GM23338 (cell line): ENCODE measurements at places on chromosomes 4 and X. TPM values are rescaled to one million over a fixed set of nuclear protein-coding genes. Genes with fewer than 3 reads are reported as not detected.
A peak's percentile ranks its signal among the peaks of the same experiment; 100 is the strongest.

DNA sequence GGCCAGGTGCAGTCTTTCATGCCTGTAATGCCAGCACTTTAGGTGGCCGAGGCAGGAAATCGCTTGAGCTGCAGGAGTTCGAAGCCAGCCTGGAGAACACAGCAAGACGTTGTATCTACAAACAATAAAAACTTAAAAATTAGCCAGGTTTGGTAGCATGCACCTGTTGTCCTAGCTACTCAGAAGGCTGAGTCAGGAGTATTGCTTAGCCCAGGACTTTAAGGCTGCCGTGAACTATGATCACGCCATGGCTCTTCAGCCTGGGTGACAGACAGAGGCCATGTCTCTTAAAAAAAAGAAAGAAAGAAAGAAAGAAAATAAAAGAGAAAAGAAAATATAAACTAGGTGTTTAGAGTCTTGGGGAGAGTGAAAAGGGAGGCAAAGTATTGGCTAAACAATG lies 96.4 kb upstream of the PDE5A start:
- no peak overlapping the region for H3K4me3 ChIP-seq
- no peaks in the 10 kb centered on the region for H3K27me3 ChIP-seq
- H3K27ac ChIP-seq, result no peak overlapping the region
- no peak for DNase-seq

- H3K27me3 ChIP-seq, result peaks cover 4% of the 10 kb centered on the region; the same call in 1 of the 2 replicates
- peak; percentile 78 for DNase-seq
- no peak overlapping the region for H3K4me3 ChIP-seq
- no peak overlapping the region for H3K27ac ChIP-seq
- no peaks in the 10 kb centered on the region for H3K36me3 ChIP-seq
Observed at GRCh38 chr4:149183638-149184037, 632.0 kb downstream of the IQCM start.

- H3K4me1 ChIP-seq, result no peaks in the 10 kb centered on the region
- no peak overlapping the region for H3K27ac ChIP-seq
- no peak overlapping the region for H3K4me3 ChIP-seq
- H3K27me3 ChIP-seq, result no peaks in the 10 kb centered on the region
- peak; percentile 4 for DNase-seq
- no peaks in the 10 kb centered on the region; the same call in 1 of the 2 replicates for H3K36me3 ChIP-seq
Observed at GRCh38 chrX:27964432-27964831, 16.8 kb downstream of the DCAF8L1 start.

The TMEM156 gene
- not detected in 2 replicates for total RNA-seq

The TLR3 gene
- total RNA-seq, result 0.27 and 0.38 TPM in 2 replicates

The CENPVL1 gene
- total RNA-seq, result 4.4 and 5.2 TPM in 2 replicates

The TEX13B gene
- 0.78 TPM in 1 of 2 replicates, not detected in the other for total RNA-seq
